MCF 10A (cell line): ENCODE measurements at places on chromosomes 2 and 18. TPM values are rescaled to one million over a fixed set of nuclear protein-coding genes. Genes with fewer than 3 reads are reported as not detected.

GRCh38 chr18:66048406-66048805, 297.6 kb downstream of the CDH7 start:
- DNase-seq, result no peak
- H3K4me1 ChIP-seq, result no peaks in the 10 kb centered on the region
- no peak overlapping the region for H3K27ac ChIP-seq
- H3K36me3 ChIP-seq, result no peaks in the 10 kb centered on the region
- peaks cover 51% of the 10 kb centered on the region for H3K27me3 ChIP-seq

Gene AKAIN1
- not detected in 2 replicates for total RNA-seq

Gene NRP2
- total RNA-seq, result 6.7 and 10.3 TPM in 2 replicates

- no peaks in the 10 kb centered on the region for H3K4me1 ChIP-seq
- peaks cover 37% of the 10 kb centered on the region for H3K36me3 ChIP-seq
- H3K27ac ChIP-seq, result no peak overlapping the region
Measured at GRCh38 chr2:231222318-231223000, 24.0 kb downstream of the ARMC9 start.

GRCh38 chr2:53829273-53829979, 30.3 kb downstream of the GPR75 start:
- H3K4me1 ChIP-seq, result peaks cover 11% of the 10 kb centered on the region
- no peak overlapping the region for H3K4me3 ChIP-seq
- H3K36me3 ChIP-seq, result peaks cover 8% of the 10 kb centered on the region
- H3K27me3 ChIP-seq, result no peaks in the 10 kb centered on the region

DNA sequence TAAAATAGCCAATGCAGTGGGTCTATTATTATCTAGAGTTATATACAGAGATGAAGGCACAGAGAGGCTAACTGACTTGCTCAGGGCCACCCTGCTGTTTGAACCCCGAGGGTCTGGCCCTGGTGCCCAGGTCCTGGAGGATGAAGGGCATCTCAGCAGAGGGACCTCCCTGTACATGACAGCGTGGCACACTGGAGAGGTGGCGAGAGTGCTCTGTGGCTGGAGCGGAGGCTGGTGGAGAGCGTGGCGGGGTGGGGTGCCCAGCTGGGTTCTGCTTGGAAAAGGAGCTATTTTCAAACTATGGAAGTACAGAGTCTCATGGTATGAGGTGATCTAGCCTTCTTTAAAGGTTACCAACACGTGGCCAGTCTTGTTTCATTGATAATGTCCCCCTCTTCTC, 35.8 kb downstream of the GREB1 start:
- no peak for DNase-seq
- H3K36me3 ChIP-seq, result no peaks in the 10 kb centered on the region
- H3K27ac ChIP-seq, result no peak overlapping the region
- H3K27me3 ChIP-seq, result no peaks in the 10 kb centered on the region
- peaks cover 7% of the 10 kb centered on the region for H3K4me1 ChIP-seq
- no peak overlapping the region for H3K4me3 ChIP-seq

Gene USP37
- 11.6 and 16.4 TPM in 2 replicates for total RNA-seq

DNA sequence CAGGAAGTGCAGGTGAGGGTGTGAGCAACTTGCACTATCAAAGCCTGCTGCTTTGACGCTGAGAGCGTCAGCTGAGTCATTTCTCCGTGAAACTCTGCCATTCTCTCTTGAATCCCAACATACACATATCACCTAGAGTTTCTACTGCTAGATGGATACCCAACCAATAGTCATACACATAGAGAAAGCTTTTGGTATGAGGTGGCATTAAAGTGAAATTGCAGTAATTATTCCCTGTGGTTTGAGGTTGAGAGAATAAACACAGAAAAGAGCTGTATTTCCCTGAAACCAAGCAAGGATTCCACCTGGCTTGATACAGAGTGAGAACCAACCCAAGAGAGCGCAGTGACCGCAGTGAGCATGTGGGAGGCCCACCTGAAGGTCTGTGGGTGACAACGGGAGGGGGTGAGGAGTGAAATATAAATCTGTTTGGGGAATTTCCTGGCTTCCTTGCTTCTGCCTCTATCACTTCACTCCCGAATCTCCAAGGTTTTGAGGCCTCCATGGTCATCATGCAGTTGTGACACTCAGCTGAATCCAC, 28.8 kb upstream of the TMEM18 start:
- no peak for DNase-seq
- no peaks in the 10 kb centered on the region for H3K36me3 ChIP-seq
- no peak overlapping the region for H3K27ac ChIP-seq
- H3K4me3 ChIP-seq, result no peak overlapping the region
- peaks cover 3% of the 10 kb centered on the region for H3K27me3 ChIP-seq
- H3K4me1 ChIP-seq, result no peaks in the 10 kb centered on the region

DNA sequence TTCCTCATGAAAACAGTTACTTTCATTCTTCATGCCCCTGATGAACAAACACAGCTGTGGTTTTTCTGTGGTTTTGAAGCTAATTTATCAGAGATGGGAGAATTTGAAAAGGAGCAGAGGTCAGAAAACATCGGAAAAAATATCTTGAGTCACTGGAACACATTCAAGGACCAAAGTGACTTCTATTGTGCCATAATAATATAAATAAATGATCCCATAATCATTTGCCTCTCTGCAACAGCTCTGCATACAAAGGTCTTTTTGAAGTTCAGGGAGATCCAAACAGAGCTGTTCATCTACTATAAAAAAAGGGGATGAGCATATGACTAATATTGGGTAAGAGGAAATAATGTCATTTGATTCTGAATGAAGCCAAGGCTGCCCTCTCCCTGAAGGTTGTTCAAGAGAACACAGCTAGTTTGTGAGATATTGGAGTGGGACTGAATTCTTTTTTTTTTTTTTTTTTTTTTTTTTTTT, 201.3 kb upstream of the GALNT5 start:
- peaks cover 19% of the 10 kb centered on the region for H3K4me1 ChIP-seq
- DNase-seq, result peak; percentile 56
- peak overlapping the region; percentile 80 for H3K27ac ChIP-seq
- H3K4me3 ChIP-seq, result peak overlapping the region; percentile 41
- H3K36me3 ChIP-seq, result no peaks in the 10 kb centered on the region
- no peaks in the 10 kb centered on the region for H3K27me3 ChIP-seq

GRCh38 chr2:173983391-173983871, 18.3 kb upstream of the SP3 start:
- DNase-seq, result no peak
- H3K4me1 ChIP-seq, result peaks cover 52% of the 10 kb centered on the region
- no peaks in the 10 kb centered on the region for H3K27me3 ChIP-seq
- peak overlapping the region; percentile 79 for H3K27ac ChIP-seq

- peaks cover 63% of the 10 kb centered on the region for H3K4me1 ChIP-seq
- H3K27ac ChIP-seq, result peak overlapping the region; percentile 81
- DNase-seq, result peak; percentile 89
- H3K36me3 ChIP-seq, result no peaks in the 10 kb centered on the region
- peak overlapping the region; percentile 56 for H3K4me3 ChIP-seq
Measured at GRCh38 chr2:190607014-190607597, 41.8 kb upstream of the NAB1 start.

DNA sequence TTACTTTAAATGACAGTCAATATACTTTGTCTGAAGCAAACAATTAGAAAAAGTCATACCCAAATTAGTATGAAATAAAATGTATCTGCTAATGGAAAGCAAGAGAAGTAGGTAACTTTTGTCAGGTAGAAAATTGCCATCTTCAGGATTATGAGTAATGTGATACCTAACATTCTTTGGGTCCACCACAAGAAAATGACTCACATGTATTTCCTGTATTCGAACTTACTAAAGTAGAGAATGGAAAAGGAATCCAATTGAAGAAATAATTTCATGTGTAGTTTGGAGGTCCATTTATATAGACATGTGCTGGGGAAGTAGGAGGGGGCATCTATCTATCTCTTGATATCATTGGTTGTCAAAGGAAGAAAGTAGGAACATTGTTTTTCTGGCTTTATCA, 636.2 kb upstream of the CHAC2 start:
- H3K4me3 ChIP-seq, result no peak overlapping the region
- H3K36me3 ChIP-seq, result no peaks in the 10 kb centered on the region
- no peaks in the 10 kb centered on the region for H3K27me3 ChIP-seq

DNA sequence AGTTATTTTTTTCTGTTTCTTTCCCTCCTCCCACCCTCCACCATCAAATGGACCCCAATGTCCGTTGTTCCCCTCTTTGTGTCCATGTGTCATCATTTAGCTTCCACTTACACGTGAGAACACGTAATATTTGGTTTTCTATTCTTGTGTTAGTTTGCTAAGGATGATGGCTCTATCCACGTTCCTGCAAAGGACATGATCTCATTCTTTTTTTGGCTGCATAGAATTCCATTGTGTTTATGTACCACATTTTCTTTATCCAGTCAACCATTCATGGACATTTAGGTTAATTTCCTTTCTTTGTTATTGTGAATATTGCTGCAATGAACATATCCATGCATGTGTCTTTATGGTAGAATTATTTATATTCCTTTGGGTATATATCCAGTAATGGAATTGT, 91.3 kb upstream of the TNP1 start:
- DNase-seq, result no peak
- H3K36me3 ChIP-seq, result no peaks in the 10 kb centered on the region
- H3K27ac ChIP-seq, result no peak overlapping the region
- H3K4me1 ChIP-seq, result no peaks in the 10 kb centered on the region

Gene DPP10
- total RNA-seq, result not detected in 2 replicates

DNA sequence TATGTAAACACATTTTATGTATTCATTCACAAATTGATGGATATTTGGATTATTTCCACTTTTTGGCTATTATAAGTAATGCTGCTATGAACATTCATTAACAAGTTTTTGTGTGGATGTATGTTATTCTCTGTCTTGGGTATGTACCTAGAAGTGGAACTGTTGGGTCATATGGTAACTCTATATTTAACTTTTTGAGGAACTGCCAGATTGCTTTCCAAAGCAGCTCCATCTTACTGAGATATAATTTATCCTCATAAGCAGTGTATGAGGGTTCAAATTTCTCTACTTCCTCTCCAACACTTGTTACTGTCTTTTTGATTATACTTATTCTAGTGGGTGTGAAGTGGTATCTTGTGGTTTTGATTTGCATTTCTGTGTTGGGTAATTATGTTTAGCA, 7.1 kb upstream of the EML6 start:
- no peak for DNase-seq
- no peaks in the 10 kb centered on the region for H3K36me3 ChIP-seq
- no peak overlapping the region for H3K27ac ChIP-seq
- no peaks in the 10 kb centered on the region for H3K27me3 ChIP-seq
- H3K4me1 ChIP-seq, result no peaks in the 10 kb centered on the region

GRCh38 chr18:6001867-6002266, 106.5 kb upstream of the TMEM200C start:
- no peak for DNase-seq
- no peak overlapping the region for H3K4me3 ChIP-seq
- H3K4me1 ChIP-seq, result no peaks in the 10 kb centered on the region
- H3K27ac ChIP-seq, result no peak overlapping the region
- H3K27me3 ChIP-seq, result no peaks in the 10 kb centered on the region

DNA sequence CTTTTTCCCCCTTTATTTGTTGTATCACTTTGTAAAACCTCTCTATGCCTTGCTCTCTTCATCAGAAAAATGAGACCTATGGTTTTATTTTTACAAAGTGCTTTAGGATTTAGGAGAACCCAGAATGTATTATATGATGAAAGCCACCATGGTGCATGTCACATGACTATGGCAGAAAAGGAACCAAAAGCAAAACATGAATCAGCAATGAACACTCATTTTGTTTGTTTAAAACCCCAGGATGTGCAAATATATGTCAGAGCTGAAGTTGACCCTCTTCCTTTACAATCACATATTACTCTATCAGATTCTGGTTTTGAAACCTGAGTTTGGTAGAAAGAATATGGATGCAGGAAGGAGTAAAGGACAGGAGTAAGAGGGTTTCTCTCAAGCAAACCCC, 70.0 kb downstream of the FIGN start:
- peaks cover 15% of the 10 kb centered on the region for H3K36me3 ChIP-seq
- H3K4me1 ChIP-seq, result peaks cover 55% of the 10 kb centered on the region
- H3K27me3 ChIP-seq, result no peaks in the 10 kb centered on the region
- peak; percentile 41 for DNase-seq

DNA sequence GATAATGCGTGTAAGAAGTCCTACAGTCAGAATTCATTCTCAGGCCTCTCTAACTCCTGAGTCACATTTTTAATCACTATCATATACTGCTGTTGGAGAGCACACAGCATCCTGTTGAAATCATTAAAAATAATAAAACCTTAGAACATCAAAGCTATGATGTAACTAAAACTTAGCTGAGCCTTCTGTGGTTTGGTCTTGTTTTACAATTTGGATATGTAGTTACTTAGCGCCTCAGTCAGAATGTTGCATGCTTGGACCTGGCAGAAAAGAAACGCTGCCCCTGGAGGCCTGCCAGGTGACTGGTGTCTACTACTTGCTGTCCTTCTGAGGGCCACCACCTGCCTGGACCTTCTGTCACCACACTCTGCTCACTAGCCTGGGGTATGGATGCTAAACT, 261.1 kb upstream of the RASGRP3 start:
- DNase-seq, result peak; percentile 83
- H3K4me1 ChIP-seq, result peaks cover 63% of the 10 kb centered on the region
